A172 (cell line): ENCODE measurements at places on chromosomes 5 and 9. TPM values are rescaled to one million over a fixed set of nuclear protein-coding genes. Genes with fewer than 3 reads are reported as not detected.
A peak's percentile ranks its signal among the peaks of the same experiment; 100 is the strongest.

PLAA gene
- total RNA-seq: 41.3 and 44.3 TPM in 2 replicates

SPZ1 gene
- total RNA-seq: not detected in 2 replicates

TMOD1 gene
- 0.81 and 2.1 TPM in 2 replicates for total RNA-seq

ADRA1B gene
- total RNA-seq: 0.91 and 1.6 TPM in 2 replicates

GCNT1 gene
- 1.6 and 2.7 TPM in 2 replicates for total RNA-seq

PRKACG gene
- total RNA-seq: not detected in 2 replicates

BAAT gene
- not detected in 2 replicates for total RNA-seq

PITX1 gene
- total RNA-seq: 43.7 and 49.3 TPM in 2 replicates

GAS1 gene
- total RNA-seq: 1.3 and 1.7 TPM in 2 replicates

PCDHGA4 gene
- 1.1 and 1.4 TPM in 2 replicates for total RNA-seq

NMUR2 gene
- total RNA-seq: not detected in 2 replicates

CATSPER3 gene
- total RNA-seq: not detected in 2 replicates

DNA sequence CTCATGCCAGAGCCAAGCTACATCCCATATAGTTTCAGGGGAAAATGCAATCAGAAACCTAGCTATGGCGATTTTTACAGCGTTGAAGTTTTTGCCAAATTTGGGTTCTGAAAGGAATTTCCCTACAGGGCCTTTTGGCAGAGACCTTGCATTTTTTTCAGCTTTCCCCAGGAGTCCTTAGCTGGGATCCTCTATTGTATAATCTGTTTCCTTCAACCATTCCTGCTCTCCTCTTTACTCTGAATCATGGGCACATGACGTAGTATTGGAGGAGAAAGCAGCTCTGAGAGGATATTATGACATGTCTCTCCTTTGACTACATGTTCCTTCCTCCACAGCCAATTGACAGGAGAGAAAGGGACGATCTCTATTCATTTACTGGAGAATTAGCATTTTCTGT lies 118.5 kb upstream of the ERCC6L2 start:
- DNase-seq: peak; percentile 53

DNA sequence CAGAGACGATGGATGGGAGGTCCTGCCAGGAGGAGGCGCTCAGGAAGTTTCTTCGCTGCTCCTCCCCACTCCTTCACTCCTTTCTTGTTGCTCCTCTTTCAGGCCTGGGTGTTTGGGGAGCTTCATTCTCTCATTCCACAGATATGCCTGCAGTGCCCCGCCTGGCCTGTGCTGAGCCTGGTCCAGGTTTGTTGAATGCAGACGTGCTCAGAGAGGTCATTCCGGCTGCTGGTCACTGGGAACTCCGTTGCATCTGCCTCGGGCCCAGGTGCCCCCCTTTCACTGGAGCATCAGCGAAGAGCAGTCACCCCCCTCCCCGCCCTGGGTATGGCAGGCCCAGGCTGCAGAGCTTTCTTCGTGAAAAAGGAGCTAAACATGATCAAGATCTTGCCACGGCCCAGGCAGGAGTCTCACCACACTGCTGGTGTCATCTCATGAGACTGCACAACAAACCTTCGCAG lies 15.5 kb downstream of the SURF6 start:
- no peak for DNase-seq

DNA sequence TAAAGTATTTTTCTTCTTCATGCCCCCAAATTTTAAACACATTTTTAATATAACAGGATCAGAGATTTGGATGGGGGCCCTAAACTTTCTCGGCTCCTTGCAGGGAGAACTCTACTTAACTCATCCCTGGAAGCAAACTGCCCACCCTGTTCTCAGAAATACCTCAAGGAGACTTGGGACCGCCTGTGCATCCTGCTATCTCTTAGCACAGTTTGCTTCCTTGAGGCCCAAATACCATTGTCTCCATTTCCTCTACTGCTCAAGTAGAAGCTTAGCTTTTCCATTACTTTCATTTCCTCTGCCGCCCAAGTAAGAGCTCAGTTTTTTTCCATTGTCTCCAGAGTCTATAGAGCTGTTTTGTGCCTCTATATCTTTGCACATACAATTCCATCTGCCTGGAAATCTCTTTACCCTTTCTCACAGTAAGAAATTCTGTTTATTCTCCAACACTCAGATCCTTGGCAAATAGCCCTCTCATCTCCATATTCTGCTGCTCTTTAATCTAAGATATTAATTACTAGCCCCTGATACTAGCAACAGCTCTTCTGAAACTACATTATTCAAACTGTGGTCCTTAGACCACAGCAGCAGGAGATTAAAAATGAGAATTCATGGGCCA lies 137.8 kb downstream of the CEMIP2 start:
- DNase-seq: no peak

- DNase-seq: no peak
These were observed 11.9 kb upstream of the LPCAT1 start for GRCh38 chr5:1535646-1536045.

DNA sequence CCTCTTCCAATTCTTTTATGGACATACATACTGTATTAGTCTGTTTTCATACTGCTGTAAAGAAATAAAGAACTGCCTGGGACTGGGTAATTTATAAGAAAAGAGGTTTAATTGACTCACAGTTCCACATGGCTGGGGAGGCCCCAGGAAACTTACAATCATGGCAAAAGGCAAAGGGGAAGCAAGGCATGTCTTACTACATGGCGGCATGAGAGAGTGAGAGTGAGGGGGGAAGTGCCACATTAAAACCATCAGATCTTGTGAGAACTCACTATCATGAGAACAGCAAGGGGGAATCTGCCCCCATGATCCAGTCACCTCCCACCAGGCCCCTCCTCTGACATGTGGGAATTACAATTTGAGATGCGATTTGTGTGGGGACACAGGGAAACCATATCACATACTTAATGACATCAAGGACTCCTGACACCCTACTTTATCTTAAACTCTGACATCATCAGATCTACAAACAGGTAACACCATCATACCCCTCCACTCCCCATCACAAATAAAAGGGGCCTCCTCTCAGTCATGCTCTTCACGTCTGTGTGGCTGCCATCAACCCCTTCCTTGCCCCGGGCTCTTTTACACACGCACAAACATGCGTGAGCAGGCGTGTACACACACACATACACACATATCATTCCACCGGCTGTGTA lies 9.7 kb downstream of the ANKRD33B start:
- DNase-seq: no peak

DNA sequence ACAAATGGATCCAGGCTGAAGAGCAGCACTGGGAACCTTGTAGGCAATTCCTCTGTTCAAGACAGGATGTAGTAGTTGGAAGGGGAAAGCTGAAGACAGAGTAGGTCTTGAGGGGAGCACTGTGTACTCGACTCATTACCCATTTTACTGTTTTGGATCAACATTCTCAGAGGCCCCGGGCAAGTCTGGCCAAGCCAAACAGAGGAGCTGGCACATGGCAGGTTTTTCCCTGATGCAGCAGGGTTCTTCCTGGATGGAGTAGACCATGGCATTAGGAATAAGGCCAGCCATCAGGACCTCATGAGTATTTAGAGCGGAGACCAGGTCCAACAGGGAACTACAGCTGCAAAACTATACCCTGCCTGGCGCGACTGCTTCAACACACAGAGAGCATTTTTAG lies 4.4 kb downstream of the SVEP1 start:
- DNase-seq: no peak

DNA sequence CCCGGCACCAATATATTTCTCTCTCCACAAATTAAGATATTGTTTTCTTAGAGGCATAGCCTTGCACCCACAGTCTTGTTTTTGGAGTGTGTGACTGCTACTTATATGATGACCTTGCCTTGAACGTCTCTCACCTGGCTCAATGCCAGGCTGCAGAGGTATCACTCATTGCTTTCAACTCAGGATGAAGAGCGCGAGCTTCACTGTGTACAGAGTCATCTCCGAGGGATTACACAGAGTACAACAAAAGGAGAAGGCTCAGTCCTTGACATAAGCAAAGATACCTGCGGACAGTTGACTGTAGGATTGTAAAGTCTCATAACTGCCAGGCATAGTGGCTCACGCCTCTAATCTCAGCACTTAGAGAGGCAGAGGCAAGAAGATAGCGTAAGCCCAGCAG lies 53.8 kb downstream of the CD180 start:
- DNase-seq: no peak

- DNase-seq: no peak
These were observed 42.0 kb downstream of the IQGAP2 start for GRCh38 chr5:76445063-76445462.

DNA sequence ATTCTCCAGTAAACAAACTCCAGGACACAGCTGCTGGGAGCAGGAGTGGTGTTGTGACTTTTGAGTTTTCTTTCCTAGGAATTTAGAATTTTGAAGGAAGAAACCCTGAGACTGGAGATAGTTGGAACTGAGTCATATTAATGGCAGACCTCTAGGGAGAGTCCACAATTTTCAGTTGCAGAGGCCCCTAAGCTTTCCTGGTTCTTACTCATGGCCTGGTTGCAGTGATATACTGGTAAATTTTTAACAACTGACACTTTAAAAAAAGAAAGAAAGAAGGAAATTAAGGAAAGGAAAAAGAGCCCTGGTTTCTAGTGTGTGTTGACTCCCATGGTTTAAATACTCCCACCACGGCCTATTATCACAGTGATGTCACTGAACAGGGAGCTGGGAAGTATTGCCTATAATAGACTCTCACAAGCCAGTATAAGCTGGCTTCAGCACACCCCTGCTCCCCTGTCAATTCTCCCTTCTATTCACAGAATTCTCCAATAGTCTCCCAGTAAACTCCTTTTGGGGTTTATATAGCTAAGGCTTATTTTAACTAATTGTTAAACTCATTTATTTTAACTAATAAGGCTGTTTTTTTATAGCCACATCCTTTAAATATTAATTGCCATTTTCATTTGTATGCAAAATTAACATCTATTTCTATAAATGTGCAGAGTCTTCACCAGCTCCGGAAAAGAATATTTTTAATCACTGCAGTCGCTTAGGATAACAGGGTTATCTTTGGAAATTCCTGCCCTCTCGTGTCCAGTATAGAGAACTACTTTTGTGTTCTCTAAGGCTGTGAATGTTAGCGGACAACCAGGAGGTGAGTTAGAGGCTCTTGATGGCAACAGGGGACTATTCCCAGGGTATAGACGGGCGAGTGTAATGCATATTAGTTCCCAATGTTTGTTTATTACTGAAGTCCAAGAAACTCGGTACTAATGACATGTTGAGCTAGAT lies 59.7 kb downstream of the GGTA1 start:
- DNase-seq: peak; percentile 55

GRCh38 chr5:85709728-85710127 lies 908.0 kb upstream of the COX7C start:
- DNase-seq: no peak

DNA sequence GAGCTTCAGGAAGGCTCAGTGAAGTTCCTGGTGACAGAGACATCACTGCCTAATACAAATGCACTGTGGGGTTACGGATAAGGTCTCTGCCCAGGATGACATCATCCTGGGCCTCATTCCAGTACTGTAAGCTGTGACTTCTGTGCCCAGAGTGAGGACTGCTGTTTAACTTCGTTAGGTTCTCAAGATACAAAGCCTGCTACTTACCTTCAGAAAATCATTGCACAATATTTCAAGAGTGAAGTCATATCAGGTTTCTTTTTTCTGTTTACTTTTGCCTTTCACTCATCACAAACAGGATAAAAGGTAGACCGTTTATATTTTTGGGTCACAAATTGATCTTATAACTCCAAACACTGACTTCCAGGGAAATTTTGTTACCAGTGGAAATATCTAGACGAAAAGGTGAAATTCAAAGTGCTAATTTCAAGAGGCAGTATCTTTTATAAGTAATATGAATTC lies 241.2 kb downstream of the PIK3R1 start:
- DNase-seq: peak; percentile 51

DNA sequence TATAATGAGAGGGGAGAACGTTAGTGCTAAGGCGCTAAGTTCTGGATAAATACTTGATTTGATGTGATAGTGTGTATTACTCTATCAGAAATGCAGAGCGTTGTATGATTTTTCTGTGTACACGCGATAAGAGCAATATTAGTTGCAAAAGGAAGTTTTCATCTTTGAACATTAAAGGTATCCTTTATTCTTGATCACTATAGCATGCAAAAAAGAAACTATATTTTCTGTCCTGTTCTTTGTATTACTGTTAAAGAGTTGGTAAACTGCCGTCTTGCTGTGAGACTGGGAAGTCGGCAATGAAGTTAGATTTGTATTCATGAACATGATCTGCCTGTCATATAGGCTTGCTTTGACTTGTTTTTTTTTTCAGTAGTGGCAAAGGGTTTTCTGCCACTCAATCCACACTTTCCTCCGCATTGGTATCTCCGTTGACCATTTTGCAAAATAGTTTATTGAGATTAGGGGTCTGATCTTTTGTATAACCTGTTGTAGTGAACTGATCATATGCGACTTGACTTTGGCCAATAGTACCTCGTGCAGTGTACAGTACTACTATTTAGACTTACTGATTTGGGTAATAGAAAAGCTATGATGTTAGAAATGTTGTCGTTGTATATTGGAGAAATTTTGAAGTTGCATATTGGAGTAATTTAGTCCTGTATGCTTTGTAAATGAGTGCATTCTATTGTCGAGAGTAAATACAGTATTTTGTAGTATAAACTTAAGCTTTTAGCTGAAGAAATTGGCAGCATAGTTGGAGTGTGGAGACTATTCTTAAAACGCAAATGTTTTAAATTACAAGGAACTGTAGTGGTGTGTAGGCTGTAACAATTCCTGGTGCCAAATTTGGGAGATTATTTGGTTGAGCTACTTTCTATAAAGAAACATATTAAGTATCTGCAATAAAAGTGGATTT lies 1.7 kb downstream of the DENND4C start:
- peak; percentile 3 for DNase-seq

DNA sequence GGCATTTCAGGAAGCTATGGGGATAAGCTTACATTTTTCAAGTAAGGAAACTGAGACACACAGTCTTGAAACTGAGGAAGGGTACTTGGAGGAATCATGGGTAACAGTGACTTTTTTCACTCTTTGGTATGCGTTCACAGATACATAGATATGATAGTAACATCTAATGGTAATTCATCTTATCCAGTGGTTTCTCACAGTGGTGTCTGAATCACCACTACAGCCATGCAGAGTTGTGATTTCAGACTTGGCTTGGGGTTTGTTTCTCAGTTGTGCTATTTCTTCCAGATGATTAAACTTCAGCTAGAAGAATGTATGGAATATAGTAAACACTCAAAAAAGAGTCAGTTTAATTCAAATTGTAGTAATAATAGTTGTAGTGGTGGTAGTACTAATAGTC lies 239.1 kb upstream of the NUDT12 start:
- DNase-seq: peak; percentile 19

- DNase-seq: peak; percentile 98
These were observed 210.2 kb upstream of the ACTBL2 start for GRCh38 chr5:57692582-57693487.

- no peak for DNase-seq
These were observed 259.2 kb upstream of the RGMB start for GRCh38 chr5:98514215-98514614.

- DNase-seq: no peak
These were observed 212.2 kb upstream of the SLC24A2 start for GRCh38 chr9:20001058-20001457.

- no peak for DNase-seq
These were observed 32.0 kb upstream of the GTF2H2C start for GRCh38 chr5:69528035-69528434.
